ENCODE measurements at places on chromosomes 12 and 14.

- no peak for DNase-seq
These were observed at the start of gene KCNK13 for GRCh38 chr14:90061685-90062126. TSS of gene KCNK13 (plus strand) at chr14:90061994. CDS start at chr14:90062206, 212 bp downstream.

DNA sequence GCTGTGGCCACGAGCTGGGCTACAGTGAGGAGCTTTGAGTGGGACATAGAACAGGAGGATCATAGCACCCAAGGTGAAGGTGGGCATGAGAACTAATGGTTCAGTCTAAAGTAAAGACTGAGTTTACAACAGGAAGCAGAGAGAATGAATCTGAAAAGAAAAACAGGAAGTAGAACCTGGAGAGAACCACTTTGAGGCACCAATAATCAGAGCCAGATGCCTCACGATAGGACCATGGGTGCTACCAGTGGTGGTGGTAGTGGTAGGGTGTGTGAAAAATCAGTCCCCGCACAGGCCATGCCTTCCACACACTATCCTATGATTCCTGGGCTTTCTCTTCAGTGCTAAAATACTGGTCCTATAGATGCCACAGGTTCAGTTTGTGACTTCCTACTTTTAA, 293.6 kb downstream of the AKAP6 start:
- DNase-seq = no peak

- DNase-seq = no peak
These were observed 22.5 kb upstream of the YAF2 start for GRCh38 chr12:42260518-42260917.

DNA sequence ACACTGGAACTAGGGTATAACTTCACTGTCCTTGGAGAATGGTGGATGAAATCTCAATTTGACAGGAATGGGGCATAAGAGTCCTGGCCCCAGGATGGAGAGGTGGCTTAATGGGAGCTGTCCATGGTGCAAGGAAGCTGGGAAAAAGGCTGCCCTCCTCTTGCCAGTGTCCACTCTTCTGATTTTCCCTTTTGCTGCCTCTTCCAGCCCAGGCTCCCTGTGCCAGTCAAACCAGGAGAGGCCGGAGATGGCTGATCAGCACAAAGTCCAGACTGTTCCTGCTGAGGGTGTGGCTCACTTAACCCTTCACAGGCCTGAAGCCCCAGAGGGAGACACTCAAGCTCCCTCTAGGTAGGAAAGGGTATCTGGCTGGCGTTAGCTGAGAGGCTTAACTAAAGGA, at the start of gene MYO1A:
Gene MYO1A, minus strand, starts transcription at position 240 of the 400 bp plus-strand sequence. CDS start 1,806 bp downstream, outside the sequence.
- no peak for DNase-seq

DNA sequence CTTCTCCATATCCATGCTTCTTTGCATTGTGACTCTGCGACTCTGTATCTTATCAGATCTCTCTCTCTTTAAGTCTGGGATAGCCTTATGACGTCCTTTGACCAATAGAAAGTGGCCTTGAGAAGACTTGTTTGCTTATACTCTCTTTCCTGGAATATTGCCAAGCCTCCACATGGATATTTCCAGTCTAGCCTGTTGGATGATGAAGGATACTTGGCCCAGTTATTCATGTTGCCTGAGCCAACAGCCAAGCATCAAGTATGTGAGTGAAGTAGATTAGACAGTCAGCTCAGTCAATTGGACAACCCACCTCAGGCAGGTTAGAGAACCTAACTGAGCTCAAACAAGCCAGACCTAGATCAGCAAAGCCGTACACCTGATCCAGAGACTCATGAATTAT, 864.2 kb upstream of the MGAT4C start:
- DNase-seq = no peak

DNA sequence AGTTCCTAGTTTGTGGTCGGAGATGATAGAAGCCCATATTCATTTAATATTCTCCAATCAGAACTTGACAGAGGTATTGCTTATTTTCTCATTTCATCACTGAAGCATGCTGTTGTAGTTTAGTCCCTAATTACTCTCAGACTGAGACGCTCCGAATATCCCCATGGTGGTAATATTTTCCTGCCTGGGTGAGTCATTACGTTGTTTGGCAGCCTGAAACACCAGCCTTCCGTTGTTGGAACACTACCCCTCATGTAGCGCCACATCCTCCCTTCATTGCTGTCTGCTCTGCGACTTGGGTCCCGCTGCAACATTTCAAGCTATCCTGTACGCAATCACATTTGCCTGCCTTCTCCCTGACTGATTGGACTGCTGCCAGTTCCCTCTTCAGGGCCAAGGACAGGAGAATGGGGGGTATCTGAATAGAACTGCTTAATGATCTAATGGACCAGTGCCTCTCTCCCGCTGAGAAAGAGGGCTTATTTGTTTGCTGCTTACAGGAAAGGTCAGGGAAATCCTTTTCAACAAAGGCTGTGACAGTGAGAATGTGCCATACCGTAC, 369.1 kb downstream of the NPAS3 start:
- DNase-seq = peak; percentile 73

GRCh38 chr12:124517260-124518050, 50.0 kb downstream of the NCOR2 start:
- peak; percentile 49 for DNase-seq
